ENCODE measurements at places on chromosomes 5 and 9.
A peak's percentile ranks its signal among the peaks of the same experiment; 100 is the strongest.

GRCh38 chr9:99773468-99774138, 48.1 kb upstream of the NR4A3 start:
- no peak for DNase-seq

DNA sequence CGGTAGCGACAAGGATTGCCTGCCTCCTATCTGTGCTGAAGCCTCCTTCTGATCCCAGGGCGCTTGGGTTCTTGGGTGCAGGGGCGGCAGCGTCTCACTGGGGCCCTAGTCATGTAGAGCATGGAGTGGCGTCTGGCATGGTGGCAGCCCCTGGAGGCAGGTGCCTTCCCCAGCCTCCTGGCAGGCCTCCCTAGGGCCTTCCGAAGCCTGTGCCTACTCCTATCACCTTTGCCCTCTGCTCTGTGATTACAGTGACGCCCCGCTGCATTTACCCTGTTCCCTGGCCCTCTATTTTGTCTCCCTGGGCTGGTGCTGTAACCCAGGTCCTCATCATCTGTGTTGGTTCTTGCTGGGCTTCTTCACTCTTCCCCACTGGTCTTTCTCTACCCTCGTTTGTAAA, 3.8 kb downstream of the SRD5A1 start:
- no peak for DNase-seq

DNA sequence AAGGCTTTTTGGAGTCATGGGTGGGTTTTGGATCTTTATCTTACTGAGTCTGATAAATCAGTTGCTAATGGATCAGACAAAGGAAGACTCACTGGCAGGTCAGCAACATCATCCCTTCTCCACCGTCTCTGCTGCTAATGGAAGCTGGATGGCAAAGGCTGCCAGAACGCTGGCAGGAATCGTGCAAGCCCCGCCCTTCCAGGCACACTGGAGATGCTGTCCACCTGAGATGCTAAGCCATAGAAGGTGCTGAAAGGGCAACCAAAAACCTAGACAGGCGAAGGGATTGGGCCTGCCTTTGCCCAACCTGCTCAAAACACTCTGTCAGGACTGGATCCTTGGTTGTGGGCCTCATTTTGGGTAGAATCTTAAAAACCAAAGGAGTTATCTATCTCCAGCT, 139.5 kb upstream of the FSTL4 start:
- DNase-seq = no peak

GRCh38 chr9:22863106-22863505, 416.5 kb downstream of the DMRTA1 start:
- DNase-seq = no peak

- no peak for DNase-seq
Observed at GRCh38 chr5:62931153-62931950, 352.7 kb downstream of the LRRC70 start.

DNA sequence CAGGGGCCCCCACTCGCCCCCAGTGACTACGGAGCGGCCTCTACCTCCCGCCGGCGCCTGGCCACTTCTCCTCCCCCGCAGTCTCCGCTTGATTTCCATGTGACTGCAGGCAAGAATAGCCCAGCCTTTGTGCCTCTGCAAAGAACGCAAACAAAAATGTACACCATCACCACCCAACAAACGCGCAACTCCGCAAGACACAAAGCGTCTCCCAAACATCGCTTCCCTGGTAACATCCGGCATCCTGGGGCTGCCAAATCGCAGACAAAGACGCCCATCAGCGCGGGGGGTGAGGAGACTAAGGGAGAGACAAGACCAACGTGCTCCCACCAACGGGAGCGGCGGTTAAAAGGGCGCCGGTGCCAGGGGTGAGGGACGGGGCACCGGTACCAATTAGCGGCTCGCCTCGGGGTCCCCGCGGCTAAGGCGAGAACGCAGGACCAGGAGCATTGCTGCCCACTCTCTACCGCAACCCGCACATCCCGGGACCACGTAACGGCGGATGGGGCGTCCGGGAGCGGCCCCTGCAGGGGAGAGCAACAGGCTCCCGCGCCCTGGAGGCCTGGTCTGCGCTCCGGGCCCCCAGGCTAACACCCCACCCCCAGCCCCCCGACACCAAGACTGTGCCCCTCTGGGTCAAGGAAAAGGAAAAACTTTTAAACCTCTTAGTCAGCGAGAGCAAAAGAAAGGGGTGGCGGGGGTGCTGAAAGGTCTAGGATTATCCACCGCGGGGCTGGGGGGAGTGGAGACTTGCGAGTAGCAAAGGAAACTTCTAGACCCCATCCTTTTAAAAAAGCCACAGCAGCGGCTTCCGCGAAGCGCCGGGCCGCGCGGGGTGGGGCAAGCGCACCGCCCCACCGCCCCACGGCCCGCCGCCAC, 885 bp downstream of the MPDZ start:
- DNase-seq = no peak

DNA sequence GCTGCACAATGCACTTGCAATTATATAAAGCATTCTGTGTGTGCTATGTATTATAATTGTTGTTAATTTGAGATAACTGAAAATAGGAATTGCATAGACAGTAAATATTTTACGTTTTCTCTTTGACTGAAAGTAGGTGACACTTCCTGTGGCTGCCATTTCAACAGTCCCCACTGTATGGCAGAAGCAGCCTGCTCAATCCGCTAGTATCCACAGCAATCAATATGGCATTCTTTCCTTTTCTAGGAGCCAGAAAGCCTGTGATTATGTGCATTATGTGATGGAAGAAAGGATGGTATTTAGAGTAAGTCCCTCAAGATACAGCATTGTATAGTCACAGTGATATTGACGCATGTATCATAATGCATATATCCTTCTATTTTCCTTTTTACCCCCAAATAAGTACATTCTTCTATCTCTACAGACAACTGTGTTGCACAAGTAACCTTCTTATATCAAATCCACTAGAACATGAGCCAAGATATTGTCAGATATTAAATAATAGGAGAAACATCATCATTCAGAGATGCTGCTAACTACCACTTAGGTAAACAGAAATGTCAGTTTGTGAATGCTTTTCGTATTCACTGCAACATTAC, 59.7 kb downstream of the CARTPT start:
- DNase-seq = no peak

- DNase-seq = peak; percentile 97
Observed at GRCh38 chr5:1641560-1642166, 117.9 kb upstream of the LPCAT1 start.

GRCh38 chr5:89989776-89990175, 419.8 kb downstream of the CETN3 start:
- no peak for DNase-seq

- no peak for DNase-seq
Observed at GRCh38 chr9:93815135-93815534, 140.0 kb downstream of the BARX1 start.

GRCh38 chr9:95116002-95116807, 201.3 kb downstream of the FANCC start:
- DNase-seq = no peak

DNA sequence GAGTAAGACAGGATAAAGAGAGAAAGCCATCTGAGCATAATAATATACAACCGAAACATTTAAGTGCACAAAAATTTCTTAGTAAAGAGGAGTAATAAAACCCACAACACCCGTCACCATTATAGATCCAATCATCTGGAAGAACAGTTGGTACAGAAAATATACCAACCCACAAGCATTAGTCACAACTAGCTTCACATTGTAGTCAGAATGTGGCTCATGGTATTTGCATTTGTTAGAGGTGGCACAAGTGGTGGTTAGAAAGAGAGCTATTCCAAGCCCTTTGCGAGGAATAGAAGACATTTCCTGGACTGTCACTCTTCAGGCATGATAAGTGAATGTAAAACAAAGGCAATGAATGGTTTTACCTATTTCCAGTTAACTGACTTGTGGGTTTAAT, 677.5 kb upstream of the ST8SIA4 start:
- no peak for DNase-seq
